ENCODE measurements at places on chromosomes 1 and 21. TPM values are rescaled to one million over a fixed set of nuclear protein-coding genes. Genes with fewer than 3 reads are reported as not detected.

- H3K4me1 ChIP-seq, result no peaks in the 10 kb centered on the region
- no peak overlapping the region for H3K27ac ChIP-seq
- no peaks in the 10 kb centered on the region for H3K36me3 ChIP-seq
- no peaks in the 10 kb centered on the region for H3K27me3 ChIP-seq
- DNase-seq, result no peak
These were observed 71.0 kb downstream of the FOXD2 start for GRCh38 chr1:47508702-47509431.

- H3K4me1 ChIP-seq, result no peaks in the 10 kb centered on the region
- H3K27me3 ChIP-seq, result no peaks in the 10 kb centered on the region
- no peak overlapping the region for H3K27ac ChIP-seq
- H3K36me3 ChIP-seq, result no peaks in the 10 kb centered on the region
These were observed 46.8 kb downstream of the XCL1 start for GRCh38 chr1:168623003-168623828.

A3GALT2 gene
- not detected for total RNA-seq

- DNase-seq, result no peak
- no peaks in the 10 kb centered on the region for H3K4me1 ChIP-seq
- no peaks in the 10 kb centered on the region for H3K27me3 ChIP-seq
- H3K27ac ChIP-seq, result no peak overlapping the region
- peaks cover 14% of the 10 kb centered on the region for H3K36me3 ChIP-seq
- no peak overlapping the region for H3K4me3 ChIP-seq
These were observed 23.3 kb downstream of the LRRC71 start for GRCh38 chr1:156943756-156944155.

GRCh38 chr1:61450872-61451571 is 273.9 kb downstream of the TM2D1 start:
- DNase-seq, result no peak
- no peaks in the 10 kb centered on the region for H3K27me3 ChIP-seq
- H3K4me1 ChIP-seq, result peaks cover 7% of the 10 kb centered on the region
- H3K4me3 ChIP-seq, result no peak overlapping the region

LPGAT1 gene
- total RNA-seq, result 61.1 TPM

UBE2U gene
- not detected for total RNA-seq

OR2T29 gene
- not detected for total RNA-seq

- H3K4me3 ChIP-seq, result no peak overlapping the region
- H3K4me1 ChIP-seq, result no peaks in the 10 kb centered on the region
- H3K36me3 ChIP-seq, result no peaks in the 10 kb centered on the region
- H3K27me3 ChIP-seq, result no peaks in the 10 kb centered on the region
These were observed 72.6 kb downstream of the SNRPE start for GRCh38 chr1:203934027-203934426.

ACTL8 gene
- not detected for total RNA-seq

DNA sequence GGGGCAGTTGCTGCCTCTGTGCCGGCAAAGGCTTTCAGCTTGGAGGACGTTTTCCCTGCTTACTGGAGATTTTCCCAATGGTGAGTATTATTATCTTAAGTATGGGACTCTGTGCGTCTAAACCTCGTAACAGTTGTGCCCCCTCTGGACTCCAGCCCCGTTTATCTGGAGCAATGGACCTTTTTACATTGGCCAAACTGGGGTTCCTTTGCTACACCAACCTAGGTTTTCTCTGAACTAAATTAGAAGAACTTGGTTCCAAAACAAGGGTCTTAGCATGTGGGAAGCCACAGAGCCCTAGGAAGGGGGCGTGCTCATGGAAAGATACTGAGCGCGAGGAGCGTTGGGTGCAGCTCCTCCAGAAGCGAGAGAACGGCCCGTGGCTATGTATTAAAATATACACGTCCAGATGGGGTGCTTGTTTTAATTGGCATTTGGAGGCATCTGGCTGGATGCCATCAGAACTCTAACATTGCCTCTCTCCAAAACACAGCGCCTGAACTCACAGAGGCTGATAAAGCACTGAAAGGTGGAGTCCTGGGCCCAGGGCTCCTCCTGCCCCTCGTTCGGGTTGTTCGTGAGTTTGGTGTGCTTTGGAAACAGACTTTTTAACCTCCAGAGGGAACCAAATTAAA is 28.4 kb downstream of the POFUT2 start:
- H3K4me1 ChIP-seq, result no peaks in the 10 kb centered on the region
- DNase-seq, result peak; percentile 9
- peaks cover 8% of the 10 kb centered on the region for H3K27me3 ChIP-seq
- H3K4me3 ChIP-seq, result no peak overlapping the region
- no peaks in the 10 kb centered on the region for H3K36me3 ChIP-seq

GRCh38 chr1:25623007-25623406 is 6.4 kb downstream of the MAN1C1 start:
- no peaks in the 10 kb centered on the region for H3K4me1 ChIP-seq
- no peaks in the 10 kb centered on the region for H3K27me3 ChIP-seq
- H3K27ac ChIP-seq, result no peak overlapping the region
- DNase-seq, result no peak
- no peak overlapping the region for H3K4me3 ChIP-seq

GRCh38 chr21:34185026-34185750 is 111.8 kb downstream of the MRPS6 start:
- H3K27me3 ChIP-seq, result no peaks in the 10 kb centered on the region
- H3K27ac ChIP-seq, result no peak overlapping the region
- no peak for DNase-seq
- H3K4me1 ChIP-seq, result no peaks in the 10 kb centered on the region

DNA sequence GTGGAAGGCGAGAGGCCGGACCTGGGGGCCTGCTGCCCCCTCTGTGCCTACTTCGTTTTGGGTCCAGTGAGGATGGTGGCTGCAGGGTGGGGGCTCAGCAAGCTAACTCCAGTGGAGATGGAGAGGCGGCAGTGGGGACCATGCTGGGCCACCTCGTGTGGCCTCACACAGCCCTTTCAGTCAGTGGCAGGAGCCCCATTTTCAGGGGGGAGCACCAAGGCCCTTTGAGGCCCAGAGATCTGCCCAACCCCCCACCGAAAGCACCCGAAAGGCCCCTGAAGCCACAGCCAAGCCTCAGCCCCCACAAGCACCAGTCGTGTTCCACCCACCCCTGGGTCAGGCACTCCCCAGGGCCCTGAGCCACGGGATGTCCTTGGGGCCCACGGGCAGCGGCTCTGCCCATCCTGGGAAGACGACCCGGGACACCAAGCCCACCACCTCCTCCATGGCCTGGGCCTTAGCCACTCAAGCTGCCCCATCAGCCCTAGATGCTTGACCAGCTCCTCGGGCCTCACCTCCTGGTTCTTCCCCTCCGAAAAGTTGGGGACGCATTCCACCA is 345 bp downstream of the FTCD start:
- no peak overlapping the region for H3K27ac ChIP-seq
- H3K4me1 ChIP-seq, result no peaks in the 10 kb centered on the region
- H3K36me3 ChIP-seq, result no peaks in the 10 kb centered on the region
- no peaks in the 10 kb centered on the region for H3K27me3 ChIP-seq
- peak; percentile 48 for DNase-seq
- H3K4me3 ChIP-seq, result no peak overlapping the region

- H3K27ac ChIP-seq, result no peak overlapping the region
- DNase-seq, result no peak
- H3K4me3 ChIP-seq, result no peak overlapping the region
- H3K27me3 ChIP-seq, result no peaks in the 10 kb centered on the region
- H3K36me3 ChIP-seq, result no peaks in the 10 kb centered on the region
These were observed 115.3 kb upstream of the FMN2 start for GRCh38 chr1:239976130-239976968.

- no peak overlapping the region for H3K4me3 ChIP-seq
- DNase-seq, result no peak
- H3K4me1 ChIP-seq, result no peaks in the 10 kb centered on the region
- no peaks in the 10 kb centered on the region for H3K36me3 ChIP-seq
- H3K27me3 ChIP-seq, result no peaks in the 10 kb centered on the region
- H3K27ac ChIP-seq, result no peak overlapping the region
These were observed 30.0 kb upstream of the OPRD1 start for GRCh38 chr1:28782011-28782410.

DNA sequence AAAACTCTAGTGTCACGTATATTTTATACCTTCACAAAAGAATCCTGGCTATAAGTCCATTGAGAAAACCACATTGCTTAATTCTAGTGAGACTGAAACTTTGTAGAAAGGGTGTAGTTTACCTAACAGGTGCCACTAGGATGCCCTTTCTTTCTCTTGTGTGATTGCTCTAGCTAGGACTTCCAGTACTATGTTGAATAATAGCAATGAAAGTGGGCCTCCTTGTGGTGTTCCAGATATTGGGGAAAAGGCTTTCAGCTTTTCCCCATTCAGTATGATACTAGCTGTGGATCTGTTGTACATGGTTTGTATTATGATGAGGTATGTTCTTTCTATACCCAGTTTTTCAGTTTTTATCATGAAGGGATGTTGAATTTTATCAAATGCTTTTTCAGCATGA is 39.7 kb upstream of the CHODL start:
- H3K4me1 ChIP-seq, result no peaks in the 10 kb centered on the region
- no peaks in the 10 kb centered on the region for H3K36me3 ChIP-seq
- H3K27ac ChIP-seq, result no peak overlapping the region

GRCh38 chr1:113870778-113871177 is 734 bp downstream of the PTPN22 start:
- no peaks in the 10 kb centered on the region for H3K36me3 ChIP-seq
- no peak overlapping the region for H3K27ac ChIP-seq
- H3K4me1 ChIP-seq, result no peaks in the 10 kb centered on the region
- H3K27me3 ChIP-seq, result no peaks in the 10 kb centered on the region

LDLRAD1 gene
- total RNA-seq, result not detected

DNA sequence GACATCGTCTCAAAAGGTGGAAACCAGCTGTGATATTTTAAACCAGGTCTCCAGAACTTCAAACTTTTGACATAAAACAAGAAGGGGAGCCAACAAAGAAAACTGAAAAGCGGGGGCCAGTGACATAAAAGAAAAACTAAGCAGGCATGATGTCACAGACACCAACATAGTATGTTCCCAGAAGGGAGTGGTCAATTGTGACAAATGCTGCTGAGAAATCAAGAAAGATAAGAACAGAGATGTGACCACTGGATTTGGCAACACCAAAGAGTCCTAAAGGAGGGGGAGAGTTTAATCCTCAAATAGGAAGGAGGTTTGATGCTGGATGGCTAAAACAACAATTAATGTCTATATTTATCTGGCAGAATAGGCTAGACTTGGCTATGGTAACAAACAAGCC is 2.3 kb upstream of the RNF19B start:
- H3K4me3 ChIP-seq, result no peak overlapping the region
- no peak for DNase-seq
- peaks cover 6% of the 10 kb centered on the region for H3K4me1 ChIP-seq
- H3K27ac ChIP-seq, result no peak overlapping the region

DNA sequence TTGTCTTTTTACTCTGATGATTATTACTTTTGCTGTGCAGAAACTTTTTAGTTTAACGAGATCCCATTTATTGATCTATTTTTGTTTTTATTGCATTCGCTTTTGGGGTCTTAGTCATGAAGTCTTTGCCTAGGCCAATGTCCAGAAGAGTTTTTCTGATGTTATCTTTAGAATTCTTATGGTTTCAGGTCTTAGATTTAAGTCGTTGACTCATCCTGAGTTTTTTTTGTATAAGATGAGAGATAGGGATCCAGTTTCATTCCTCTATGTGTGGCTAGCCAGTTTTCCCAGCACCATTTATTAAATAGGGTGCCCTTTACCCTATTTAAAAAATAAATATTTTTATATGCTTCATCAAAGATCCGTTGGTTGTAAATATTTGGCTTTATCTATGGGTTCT is 13.2 kb downstream of the MAN1C1 start:
- no peak overlapping the region for H3K27ac ChIP-seq
- H3K36me3 ChIP-seq, result no peaks in the 10 kb centered on the region
- DNase-seq, result no peak
- H3K27me3 ChIP-seq, result no peaks in the 10 kb centered on the region

IFI44L gene
- total RNA-seq, result 13.4 TPM

GRCh38 chr1:48062353-48062752 is 65.2 kb upstream of the TRABD2B start:
- no peak overlapping the region for H3K4me3 ChIP-seq
- DNase-seq, result no peak
- H3K36me3 ChIP-seq, result no peaks in the 10 kb centered on the region
- H3K27me3 ChIP-seq, result no peaks in the 10 kb centered on the region
- H3K4me1 ChIP-seq, result no peaks in the 10 kb centered on the region

BCL2L15 gene
- 1.6 TPM for total RNA-seq

DNA sequence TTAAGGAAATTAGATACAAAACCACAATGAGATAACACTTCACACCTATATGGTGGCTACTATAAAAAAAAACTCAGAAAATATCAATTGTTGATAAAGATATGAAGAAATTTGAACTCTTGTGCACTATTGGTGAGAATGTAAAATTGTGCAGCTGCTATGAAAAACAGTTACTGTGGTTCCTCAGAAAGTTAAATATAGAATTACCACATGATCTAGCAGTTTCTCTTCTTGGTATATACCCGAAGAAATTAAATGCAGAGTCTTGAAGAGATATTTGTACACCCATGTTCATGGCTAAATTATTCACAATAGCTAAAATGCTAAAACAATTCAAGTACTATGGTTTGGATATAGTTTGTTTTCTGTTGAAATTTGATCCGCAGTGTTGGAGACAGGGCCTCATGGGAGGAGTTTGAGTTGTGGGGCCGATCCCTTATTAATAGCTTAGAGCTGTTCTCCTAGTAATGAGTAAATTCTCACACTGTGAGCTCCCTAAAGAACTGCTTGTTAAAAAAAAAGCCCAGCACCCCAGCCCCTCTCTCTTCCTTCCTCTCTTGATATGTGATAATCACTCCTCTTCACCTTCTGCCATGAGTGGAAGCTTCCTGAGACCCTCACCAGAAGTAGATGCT is 1412.1 kb downstream of the PLA2G4A start:
- H3K4me1 ChIP-seq, result no peaks in the 10 kb centered on the region
- DNase-seq, result no peak
- H3K27me3 ChIP-seq, result no peaks in the 10 kb centered on the region
- no peak overlapping the region for H3K27ac ChIP-seq
- H3K36me3 ChIP-seq, result no peaks in the 10 kb centered on the region
- no peak overlapping the region for H3K4me3 ChIP-seq

DNA sequence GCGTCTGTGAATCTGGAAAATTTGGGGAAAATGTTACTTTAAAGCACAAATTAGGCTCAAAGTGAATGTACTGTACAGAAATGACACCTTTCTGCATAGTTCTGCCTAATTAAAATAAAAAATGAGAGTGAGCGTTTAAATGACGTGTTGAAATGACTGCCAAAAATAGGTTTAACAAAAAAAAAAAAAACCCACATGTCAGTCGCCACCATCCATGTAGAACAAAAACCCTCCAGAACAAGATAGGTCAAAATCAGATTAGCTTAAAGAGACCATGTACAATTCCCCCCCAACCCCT is 745 bp downstream of the PARP1 start:
- peak overlapping the region; percentile 77 for H3K4me3 ChIP-seq
- H3K4me1 ChIP-seq, result peaks cover 4% of the 10 kb centered on the region
- H3K27me3 ChIP-seq, result no peaks in the 10 kb centered on the region

- H3K27ac ChIP-seq, result peak overlapping the region; percentile 82
- no peaks in the 10 kb centered on the region for H3K27me3 ChIP-seq
- H3K4me3 ChIP-seq, result no peak overlapping the region
- no peaks in the 10 kb centered on the region for H3K4me1 ChIP-seq
These were observed 75.1 kb upstream of the SIPA1L2 start for GRCh38 chr1:232704694-232705680.

- no peak overlapping the region for H3K27ac ChIP-seq
- H3K4me3 ChIP-seq, result no peak overlapping the region
These were observed 42.0 kb upstream of the UBE2U start for GRCh38 chr1:64161357-64161941.

GRCh38 chr1:18240906-18241305 is 133.3 kb downstream of the IGSF21 start:
- H3K27me3 ChIP-seq, result peaks cover 16% of the 10 kb centered on the region
- H3K4me1 ChIP-seq, result no peaks in the 10 kb centered on the region
- no peak for DNase-seq
- no peak overlapping the region for H3K27ac ChIP-seq
- H3K4me3 ChIP-seq, result no peak overlapping the region

GRCh38 chr1:176692431-176692830 is 229.5 kb downstream of the PAPPA2 start:
- no peak overlapping the region for H3K27ac ChIP-seq
- H3K4me3 ChIP-seq, result no peak overlapping the region
- no peaks in the 10 kb centered on the region for H3K4me1 ChIP-seq
- no peak for DNase-seq

All from breast epithelium (tissue), 4 donors.